Suprapubic skin (tissue), 4 donors: ENCODE measurements at places on chromosomes 3 and 15.

DNA sequence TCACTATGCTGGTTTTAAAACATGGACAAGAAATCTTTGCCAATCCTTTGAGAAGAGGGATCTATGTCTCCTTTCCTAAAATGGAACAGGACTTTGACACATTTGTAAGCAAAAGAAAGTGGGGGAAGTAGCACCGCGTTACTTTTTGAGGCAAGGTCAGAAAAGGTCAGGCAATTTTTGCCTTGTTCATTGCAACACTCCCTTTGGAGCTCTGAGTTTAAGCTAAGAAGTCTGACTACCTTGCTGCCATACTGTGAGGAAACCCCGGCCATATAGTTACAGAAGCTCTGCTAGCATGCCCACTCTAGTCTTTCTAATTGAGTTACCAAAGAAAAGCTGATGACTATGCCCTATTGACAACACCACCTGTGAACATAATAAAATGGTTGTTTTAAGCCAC is 1.4 kb downstream of the FAM227B start:
- DNase-seq, result no peak

DNA sequence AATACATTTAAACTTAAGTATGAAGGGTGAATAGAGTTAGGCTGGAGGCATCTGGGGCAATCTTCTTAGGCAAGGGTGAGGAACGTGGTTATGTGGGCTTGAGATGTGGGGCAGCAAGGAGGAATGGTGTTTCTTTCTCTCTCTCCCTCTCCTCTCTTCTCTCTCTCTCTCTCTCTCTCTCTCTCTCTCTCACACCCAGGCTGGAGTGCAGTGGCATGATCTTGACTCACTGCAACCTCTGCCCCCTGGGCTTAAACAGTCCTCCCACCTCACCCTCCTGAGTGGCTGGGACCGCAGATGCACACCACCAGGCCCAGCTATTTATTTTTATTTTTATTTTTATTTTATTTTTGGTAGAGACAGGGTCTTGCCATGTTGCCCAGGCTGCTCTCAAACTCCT is 4.0 kb upstream of the MGA start:
- no peak for DNase-seq

GRCh38 chr3:196793246-196793645 is 53.6 kb downstream of the PAK2 start:
- DNase-seq, result no peak

GRCh38 chr3:22284559-22284958 is 533.5 kb upstream of the ZNF385D start:
- DNase-seq, result no peak

DNA sequence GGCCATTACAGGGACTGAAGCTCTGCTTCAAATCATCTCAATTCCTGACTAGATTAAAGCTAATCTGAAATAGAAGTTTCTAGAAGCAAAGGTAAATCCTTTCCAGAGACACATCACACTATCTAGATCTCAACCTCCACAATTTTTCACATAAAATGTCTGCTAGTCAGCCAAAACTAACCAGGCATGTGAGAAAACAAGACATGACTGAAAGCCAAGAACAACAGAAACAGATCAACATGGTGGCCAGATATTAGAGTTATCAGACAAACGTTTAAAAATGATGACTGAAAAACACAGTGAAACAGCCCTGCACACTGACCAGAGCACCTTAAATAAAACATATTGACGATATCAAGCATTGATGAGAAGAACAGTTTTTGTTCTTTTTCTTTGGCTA is 59.1 kb downstream of the SUMF1 start:
- DNase-seq, result no peak

- no peak for DNase-seq
Observed at GRCh38 chr3:196419386-196419785, 12.8 kb downstream of the UBXN7 start.

DNA sequence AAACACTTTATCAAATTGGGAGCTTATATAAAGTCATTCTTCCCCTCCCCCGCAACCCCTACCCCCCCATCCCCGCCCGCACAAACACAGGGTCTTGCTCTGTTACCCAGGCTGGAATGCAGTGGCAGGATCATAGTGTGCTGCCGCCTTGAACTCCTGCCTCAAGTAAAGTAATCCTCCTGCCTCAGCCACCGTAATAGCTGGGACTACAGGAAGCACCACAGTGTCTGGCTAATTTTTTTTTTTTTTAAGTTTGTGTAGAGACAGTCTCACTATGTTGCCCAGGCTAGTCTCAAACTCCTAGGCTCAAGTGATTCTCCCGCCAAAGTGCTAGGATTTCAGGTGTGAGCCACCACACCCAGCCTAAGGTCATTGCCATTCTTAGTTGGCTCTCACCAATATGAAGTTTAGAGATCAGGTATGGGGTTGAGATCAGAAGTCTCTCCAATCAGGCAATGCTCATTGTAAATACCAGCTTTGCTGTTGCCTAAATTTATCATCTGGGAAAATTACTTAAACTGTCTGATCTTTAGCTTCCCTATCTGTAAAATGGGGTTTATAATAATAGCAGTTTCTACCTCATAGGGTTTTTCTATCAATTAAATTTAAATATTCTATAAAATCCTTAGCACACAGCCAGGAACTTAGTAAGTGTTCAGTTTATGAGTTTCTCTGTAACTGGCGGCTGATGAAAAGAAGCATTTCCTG is 60.3 kb downstream of the TGFBR2 start:
- no peak for DNase-seq

DNA sequence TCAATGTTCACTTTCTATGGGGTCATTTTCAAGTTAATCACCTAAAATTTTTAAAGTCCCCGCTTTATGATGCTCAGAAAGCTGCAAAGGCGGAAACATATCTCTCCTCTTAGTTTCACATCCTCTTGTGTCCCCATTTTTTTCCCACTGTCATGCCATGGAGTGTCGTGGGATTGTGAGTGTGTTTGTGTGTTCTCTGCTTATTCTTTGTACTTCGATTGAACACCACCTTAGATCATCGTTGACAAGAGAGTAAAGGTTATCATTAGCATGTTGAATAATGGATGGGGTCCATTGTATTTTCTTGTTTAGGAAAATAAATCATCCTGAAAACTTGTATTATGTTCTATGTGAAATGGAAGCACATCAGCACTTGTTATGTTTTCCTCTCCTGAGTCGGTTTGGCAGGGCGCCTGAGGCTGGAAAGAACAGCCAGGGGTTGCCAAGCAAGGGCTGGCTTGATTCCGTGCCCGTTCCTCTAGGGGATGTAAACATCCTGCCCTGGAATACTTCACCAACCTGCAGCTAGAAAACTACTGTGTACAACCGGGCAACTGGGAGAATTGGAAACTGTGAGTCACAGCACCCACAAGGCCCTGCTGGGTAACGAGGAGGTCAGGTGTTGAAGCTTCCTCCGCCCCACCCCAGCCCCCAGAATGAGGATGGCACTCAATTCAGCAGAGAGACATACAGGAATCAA is 67.2 kb downstream of the EIF4E3 start:
- peak; percentile 83 for DNase-seq

GRCh38 chr3:19171794-19172193 is 23.5 kb downstream of the KCNH8 start:
- DNase-seq, result no peak

DNA sequence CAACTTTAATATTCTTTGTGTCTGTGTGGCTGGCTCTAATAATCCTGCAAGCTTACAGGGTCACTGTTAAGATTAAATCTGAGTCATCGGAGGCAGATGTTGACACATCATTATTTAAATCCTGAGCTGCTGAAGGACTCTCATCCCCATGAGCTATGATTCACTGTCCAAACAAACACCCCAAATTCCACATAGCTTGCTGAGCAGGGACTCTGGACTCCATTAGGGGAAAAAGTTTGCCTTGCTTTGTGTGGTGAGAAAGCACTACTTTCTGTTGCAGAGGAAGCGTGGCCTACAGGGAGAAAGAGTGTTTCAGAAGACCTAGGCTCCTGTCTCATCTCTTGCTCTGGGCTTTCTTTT is 213.7 kb downstream of the PDCD6IP start:
- DNase-seq, result no peak

GRCh38 chr15:53197426-53197839 is 407.3 kb upstream of the ONECUT1 start:
- no peak for DNase-seq

DNA sequence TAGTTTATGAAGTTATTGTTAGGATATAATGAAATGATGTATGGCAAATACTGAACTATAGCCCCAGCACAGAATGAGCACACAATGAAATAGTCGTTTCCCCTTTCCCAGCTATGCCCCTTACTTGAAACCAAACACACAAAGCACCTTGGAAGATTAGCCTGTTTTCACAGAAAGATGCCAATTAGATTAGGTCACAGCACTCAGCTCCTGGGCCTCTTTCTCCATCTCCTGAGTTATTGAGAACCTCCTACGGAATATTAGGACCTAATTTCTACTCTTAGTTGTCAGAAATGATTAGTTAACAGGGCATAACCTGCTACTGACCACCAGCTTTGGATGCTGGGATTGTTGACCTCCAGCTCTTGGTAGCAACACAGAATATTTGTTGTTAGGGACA is 269.4 kb upstream of the ROPN1 start:
- DNase-seq, result no peak

DNA sequence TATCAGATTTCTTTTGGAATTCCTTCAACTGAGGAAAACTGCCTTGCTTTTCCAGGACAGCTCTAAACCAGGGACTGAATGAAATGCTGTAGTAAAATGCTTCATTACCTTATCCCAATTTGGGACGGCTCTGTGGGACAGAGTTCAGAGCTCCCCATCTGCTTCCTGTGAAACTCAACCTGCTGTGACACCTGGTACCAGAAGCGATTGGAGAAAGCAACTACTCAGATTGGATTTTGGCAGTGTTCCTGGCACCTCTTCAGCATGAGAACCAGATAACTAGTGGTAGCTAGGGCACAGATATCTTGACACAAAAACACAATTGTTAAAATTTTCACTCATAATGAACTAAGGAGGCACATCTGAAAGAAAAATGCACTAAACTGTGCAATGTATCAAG is 539.1 kb downstream of the SI start:
- no peak for DNase-seq

GRCh38 chr3:53187430-53187829 is 26.4 kb downstream of the PRKCD start:
- no peak for DNase-seq

DNA sequence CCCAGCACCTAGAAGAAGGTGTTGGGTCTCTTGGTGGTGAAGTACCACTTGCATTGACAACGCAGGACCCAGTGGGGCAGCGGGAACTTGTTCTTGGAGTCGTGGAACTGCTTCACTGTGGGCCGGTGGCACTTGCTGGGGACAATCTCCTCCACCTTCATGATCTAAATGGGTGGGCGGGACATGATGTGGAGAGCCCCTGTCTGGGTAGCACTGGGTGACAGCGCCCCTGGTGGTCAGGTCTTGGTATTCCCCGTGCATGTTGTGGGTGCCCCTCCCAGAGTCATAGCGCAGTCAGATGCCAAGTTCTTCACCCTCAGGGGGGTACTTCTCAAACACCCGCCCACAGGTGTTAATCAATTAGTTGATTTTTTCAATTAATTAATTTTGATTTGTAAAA is 60.2 kb downstream of the AGBL1 start:
- DNase-seq, result no peak

- no peak for DNase-seq
Observed at GRCh38 chr3:170007031-170007663, 30.6 kb upstream of the GPR160 start.

GRCh38 chr15:60458721-60459120 is 20.2 kb downstream of the ICE2 start:
- DNase-seq, result no peak

DNA sequence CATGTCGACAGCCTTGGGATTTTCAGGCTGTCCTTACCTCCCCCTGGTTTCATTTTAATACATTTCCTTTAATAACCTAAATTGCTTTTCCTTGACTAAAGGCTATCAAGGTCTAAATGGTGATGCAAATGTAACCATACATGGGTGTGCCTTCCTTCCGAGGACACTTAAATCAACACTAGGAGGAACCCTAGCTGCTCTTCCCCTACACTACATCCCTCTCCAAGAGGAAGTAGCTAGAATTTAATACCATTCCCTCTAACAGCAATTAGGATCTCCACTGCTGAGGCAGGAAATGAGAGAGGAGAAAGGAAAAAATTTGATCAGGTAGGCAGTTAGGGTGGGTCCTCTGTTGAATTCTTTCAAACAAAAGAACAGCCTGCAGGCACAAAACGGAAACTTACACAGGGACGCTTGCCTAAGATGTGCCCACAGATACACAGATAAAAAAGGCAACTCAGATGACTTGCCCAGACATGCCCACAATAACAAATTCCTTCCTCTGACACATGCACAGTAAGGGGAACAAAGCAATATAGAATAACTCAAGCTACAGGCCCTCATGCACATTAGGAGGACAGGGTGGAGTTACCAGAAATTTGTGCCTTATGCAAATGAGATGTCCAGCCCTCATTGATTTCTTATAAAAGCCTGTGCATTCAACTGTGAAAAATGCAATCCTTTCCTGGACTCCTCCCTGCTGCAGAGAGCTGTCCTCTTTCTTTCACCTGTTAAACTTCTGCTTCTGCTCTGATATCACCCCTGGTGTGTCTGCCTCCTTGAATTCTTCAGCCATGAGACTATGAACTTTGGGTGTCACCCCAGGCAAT is 1024.4 kb upstream of the CADM2 start:
- DNase-seq, result no peak

DNA sequence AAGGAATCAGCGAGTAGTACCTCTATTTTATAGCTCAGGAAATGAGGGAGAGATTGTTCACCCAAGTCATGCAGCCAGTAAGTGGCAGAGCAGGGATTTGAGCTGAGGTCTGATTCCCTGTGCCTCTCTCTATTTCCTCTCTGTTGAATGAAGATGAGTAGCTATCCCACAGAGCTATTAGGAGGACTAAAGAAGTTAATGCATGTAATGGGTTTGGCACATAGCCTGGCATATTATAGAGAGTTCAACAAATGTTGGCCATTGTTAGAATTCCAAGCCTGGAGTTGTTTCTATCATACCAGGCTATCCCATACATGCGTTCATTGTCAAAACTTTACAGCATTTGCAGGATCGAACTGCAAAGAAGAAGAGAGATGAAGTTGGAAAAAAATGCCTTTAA is 21.8 kb upstream of the KLHL6 start:
- no peak for DNase-seq

DNA sequence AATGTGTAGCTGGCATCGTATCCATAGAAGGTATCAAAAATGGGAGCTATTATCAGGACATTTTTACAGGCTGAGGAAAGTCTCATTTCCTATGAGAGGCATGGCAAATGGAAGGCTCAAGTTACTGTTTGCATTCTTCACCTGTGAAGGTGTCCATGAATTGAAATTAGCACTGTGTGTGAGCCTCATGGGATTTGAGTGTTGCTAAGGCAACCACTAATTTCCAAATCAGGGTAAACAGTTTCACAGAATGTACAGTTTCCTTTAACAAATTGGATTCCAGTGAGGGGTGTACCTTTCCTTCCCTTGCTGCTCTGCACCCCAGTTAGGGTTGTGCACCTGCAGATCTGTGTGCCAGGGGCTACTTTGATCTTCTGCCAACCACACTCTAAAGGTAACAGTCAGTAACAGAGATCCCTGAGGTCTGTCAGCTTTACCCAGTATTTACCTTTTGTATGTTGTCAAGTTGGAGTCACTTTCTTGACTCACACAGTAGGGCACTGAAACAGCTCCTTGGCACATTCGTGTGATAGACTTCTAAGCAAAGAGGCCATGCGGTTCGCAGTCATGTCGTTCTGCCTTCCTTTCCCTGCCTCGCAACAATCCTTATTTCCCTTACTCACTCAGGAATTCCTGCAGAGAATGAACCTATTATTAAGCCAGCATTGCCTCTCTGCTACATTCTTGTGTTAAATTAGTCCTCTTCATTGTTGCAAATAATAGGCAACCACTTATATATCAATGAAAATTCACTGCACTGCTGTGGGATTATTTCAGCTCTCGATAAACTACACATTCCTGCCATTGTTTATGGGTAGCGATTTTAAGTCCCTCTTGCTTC is 129.8 kb upstream of the GBE1 start:
- DNase-seq, result no peak

- DNase-seq, result no peak
Observed at GRCh38 chr3:138384531-138384930, 36.2 kb downstream of the MRAS start.
